ENCODE measurements at places on chromosomes 1 and 21. TPM values are rescaled to one million over a fixed set of nuclear protein-coding genes. Genes with fewer than 3 reads are reported as not detected.

SLC35F3 gene
- 5.4 TPM for total RNA-seq

HENMT1 gene
- 4.8 TPM for total RNA-seq

SEMA4A gene
- 0.33 TPM for total RNA-seq

PLPPR5 gene
- not detected for total RNA-seq

LIN28A gene
- total RNA-seq: not detected

TRIM45 gene
- 1.5 TPM for total RNA-seq

TTC3 gene
- total RNA-seq: 38.8 TPM

FCER1A gene
- total RNA-seq: not detected

DYNLT4 gene
- 0.80 TPM for total RNA-seq

SASS6 gene
- 2.6 TPM for total RNA-seq

CD48 gene
- not detected for total RNA-seq

VWA5B1 gene
- total RNA-seq: not detected

CYYR1 gene
- not detected for total RNA-seq

LAD1 gene
- total RNA-seq: 0.93 TPM

OR2G6 gene
- total RNA-seq: not detected

TEX38 gene
- not detected for total RNA-seq

IL6R gene
- total RNA-seq: 25.7 TPM

NHLH1 gene
- 0.38 TPM for total RNA-seq

OVAAL gene
- 0.09 TPM for total RNA-seq

B3GALT6 gene
- 17.8 TPM for total RNA-seq

All from A549 treated with GW870086 at 1 μM for 4 hours (cell line).